ENCODE measurements at places on chromosomes 13 and 19.

- no peak for DNase-seq
Measured at GRCh38 chr19:30884146-30884812, 465.0 kb downstream of the TSHZ3 start.

- DNase-seq, result no peak
Measured at GRCh38 chr19:15934332-15935078, at the start of gene CYP4F11. TSS of gene CYP4F11 (minus strand) at chr19:15934529. CDS start at chr19:15934408, 121 bp downstream.

- DNase-seq, result no peak
Measured at GRCh38 chr19:43331435-43332010, 22.0 kb upstream of the CD177 start.

- peak; percentile 12 for DNase-seq
Measured at GRCh38 chr19:9847087-9847671, 12.1 kb downstream of the PIN1 start.

DNA sequence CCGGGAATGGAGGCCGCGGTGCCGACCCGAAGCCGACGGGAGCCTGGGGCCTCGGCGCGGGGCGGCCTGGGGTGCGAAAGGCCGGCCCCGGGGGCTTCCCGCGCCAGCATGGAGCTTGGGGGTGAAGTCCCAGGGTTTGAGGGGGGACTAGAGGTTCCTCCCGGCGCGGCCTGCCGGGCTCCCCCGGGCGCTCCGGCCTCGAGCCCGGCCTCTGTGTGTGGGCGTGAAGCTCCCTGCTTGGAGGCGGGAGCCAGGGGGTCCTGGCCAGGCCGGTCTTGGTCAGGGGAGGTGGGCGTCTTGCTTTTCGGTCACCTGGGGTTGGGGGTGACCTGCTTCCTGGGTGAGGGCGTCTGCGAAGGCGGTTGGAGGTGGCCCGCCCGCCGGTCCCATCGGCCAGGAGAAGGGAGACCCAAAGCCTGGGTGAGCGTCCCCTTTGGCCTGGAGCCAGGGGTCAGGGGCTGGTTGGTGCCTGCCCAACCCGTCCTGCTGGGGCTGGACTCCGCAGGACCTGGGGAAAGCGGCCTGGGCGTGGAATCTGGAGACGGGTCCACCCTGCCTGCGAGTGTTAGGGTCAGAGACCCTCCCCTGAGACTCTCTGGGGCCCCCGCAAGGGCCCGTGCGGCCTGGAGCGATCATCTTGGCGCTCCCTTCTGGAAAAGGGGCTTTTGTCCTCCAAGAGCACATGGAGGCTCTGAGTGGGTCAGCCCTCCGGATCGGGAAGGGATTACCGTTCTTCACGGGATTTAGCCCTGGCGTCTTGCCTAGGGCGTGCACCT is 535 bp downstream of the BSG start:
- DNase-seq, result no peak
